ENCODE measurements at places on chromosomes 2 and 18.

DNA sequence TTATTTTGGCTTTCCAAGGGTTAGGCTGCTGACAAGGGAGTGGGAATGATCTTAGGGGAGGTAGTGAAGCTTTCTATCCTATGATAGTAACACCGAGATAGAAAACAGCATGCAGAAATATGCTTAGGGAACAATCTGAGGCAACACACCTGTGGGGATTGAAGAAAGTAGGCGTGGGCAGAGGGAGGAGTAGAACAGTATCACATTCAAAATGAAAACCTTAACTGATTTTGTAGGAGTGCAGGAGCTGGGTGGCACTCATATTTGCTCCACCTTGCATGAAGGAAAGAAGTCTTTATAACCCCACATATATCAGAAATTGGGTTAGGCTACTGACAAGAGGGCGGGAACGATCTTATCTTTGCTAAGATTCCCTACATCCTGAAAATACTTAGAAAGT, 762.2 kb upstream of the CNTNAP5 start:
- no peak for DNase-seq

GRCh38 chr2:95113464-95113863, 8.1 kb downstream of the MRPS5 start:
- no peak for DNase-seq

GRCh38 chr2:240432820-240433801, 2.4 kb upstream of the GPC1 start:
- no peak for DNase-seq

DNA sequence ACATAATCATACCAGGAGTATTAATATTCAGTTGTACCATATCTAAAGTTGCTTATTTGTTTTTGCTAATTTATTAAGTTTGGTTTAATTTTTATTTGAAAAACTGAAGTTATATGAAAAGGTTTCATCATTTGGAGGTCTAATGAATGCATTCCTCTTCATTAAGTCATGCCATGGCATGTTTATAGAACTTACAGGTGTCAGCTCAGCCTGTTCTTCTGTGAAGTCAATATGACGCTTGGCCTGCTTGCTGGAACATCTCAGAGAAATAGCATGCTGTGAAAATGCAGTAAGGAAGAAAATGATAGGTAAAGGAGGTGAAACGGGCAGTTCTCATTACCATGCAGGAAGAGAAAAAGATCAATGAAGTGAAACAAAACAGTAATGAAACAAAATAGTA, 58.2 kb downstream of the RAPH1 start:
- no peak for DNase-seq

DNA sequence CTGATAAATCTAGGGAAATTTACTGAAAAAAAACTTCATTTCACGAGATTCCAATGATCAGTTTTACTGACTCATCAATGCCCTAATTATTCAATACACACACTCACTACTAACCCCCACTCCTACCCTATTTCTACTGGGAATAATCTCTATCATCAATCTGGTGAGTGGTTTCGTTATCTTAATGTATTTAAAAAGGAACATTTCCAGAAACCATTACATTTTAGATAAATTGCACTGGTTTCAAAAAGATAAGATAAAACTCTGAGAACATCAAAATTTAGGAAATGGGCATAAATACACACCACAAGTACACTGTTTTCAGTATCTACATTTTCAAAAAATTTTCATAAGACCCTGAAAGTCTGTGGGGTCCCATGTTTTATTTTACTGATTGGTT, 471.4 kb upstream of the PKDCC start:
- DNase-seq: no peak
